ENCODE measurements at places on chromosomes 12 and 14.

DNA sequence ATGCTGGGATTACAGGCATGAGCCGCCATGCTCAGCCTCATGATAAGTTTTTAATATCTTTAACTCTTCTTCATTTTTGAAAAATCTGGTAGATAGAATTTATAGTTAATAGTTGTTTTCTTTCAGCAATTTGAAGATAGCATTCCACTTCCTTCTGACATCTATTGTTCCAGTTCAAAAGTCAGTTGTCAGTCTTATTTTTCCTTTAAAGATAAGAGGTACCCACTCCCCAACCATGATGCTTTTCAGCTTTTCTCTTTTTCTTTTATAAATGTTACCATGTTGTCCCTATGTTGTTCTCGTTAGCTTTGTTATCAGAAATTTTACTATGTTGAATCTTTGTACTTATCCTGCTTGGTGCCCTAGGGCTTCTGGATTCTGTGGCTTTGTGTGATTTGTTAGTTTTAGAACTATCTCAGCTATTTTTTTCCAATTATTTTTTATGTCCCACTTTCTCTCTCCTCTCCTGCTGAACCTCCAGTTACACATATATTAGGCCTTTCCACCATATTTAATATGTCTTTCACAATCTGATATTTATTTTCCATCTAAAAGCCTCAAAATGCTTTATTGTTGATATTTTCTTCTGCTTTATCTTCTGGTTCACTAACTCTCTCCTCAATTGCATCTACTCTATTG, 181.6 kb upstream of the FOXN3 start:
- DNase-seq = no peak

DNA sequence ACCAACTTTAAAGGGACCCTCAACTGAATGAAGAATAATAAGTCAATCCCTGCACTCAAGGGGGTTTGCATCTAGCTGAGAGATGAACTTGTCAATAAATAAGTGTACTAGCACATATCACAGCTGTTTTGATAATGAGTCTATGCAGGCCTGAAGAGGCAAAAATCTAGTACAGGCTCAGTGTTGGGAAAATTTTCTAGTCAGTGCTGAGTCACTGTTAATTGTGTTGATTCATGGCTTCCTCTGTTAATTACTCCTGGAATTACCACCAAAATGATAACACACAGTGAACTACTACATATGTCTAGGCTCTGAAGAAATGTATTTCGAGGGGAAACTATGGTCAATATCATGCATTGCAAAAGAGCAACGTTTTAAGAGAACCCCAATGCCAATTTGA, 18.9 kb downstream of the SNRPF start:
- no peak for DNase-seq

- no peak for DNase-seq
These were observed 18.5 kb downstream of the FAM234B start for GRCh38 chr12:13062669-13063068.

DNA sequence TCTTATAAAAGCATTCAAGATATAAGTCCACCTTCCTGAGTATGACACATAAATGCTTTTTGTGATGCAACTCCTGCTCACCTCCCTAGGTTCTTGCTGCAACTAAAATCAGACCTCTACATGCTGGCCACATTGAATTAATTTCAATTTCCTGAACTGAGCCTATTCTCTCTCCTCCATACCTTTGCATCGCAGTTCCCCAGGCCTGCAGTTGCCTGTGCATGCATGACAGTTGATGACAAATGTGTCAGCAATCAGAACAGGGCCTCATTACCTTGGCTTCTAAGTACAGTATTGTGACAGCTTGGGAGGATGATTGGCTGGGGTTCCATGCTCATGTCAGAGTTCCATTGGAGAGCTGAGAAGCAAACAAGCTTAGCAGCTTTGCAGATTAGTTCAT, 3.9 kb upstream of the TM7SF3 start:
- no peak for DNase-seq

DNA sequence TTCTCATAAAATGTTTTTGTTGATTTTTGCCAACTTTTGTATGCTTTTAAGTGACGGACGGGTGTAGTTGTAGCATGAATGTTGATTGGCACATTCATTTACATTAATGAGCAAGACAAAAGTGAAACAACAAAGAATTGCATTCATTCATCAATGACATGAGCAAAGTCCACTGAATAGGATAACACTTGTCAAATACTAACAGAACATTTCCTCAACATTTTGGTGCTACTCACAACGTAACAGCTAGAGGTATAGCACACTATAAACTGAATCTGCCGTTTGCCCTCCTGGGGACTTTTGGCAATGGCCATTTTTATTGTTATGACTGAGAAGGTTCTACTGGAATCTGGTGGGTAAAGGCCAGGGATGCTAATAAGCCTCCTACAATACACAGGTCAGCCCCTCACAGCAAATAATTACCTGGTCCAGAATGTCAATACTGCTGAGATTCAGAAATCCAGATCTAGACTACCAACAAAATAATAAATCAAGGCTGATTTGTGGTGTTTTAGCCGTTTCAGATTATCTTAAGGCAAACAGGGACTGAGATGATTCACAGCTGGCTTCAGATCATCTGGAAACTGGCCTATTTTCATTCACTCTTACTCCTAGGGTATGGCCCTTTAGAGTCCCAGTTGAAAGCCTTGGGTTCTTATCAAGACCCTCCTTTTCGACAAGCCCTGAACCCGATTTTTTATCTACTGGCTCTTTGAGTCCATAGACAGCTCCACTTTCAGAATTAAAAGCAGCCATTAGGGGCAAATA, 22.5 kb upstream of the CDKN3 start:
- DNase-seq = no peak

- no peak for DNase-seq
These were observed 16.6 kb upstream of the KLRF1 start for GRCh38 chr12:9810671-9811070.

GRCh38 chr12:21907948-21908837, 33.0 kb downstream of the ABCC9 start:
- no peak for DNase-seq

DNA sequence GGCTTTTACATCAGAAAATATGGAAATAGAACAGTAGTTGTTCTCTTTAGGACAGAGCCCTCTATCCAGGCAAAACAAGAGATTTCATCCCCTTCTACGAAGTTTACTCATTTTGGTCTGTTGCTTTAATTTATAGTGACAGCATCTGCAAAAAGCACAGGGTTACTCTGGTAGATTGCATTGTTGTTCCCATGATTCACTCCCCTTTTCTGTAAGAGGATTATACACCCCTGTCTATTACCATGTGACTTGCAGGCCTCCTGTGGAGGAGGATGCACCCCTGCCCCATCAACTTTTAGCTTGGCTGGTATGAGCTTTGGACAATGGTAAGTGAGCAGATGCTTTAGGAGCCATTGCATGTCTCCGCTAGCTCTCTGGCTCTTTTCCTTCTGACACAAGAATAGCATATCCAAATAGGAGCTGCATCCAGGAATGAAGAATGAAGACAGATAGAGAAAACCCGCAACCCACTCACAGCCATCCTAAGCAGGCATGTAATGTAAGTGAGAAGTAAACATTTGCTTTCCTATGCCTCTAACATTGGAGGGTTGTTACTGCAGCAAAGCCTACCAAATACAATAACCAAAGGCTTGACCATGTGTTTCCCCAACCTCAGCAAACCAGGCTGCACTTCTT, 304.2 kb downstream of the AKAP6 start:
- DNase-seq = no peak

GRCh38 chr14:50954811-50955372, 10.6 kb upstream of the PYGL start:
- DNase-seq = no peak

GRCh38 chr12:131833288-131833895, 5.2 kb downstream of the MMP17 start:
- DNase-seq = no peak

GRCh38 chr14:102226356-102227125, 78.4 kb downstream of the MOK start:
- no peak for DNase-seq

GRCh38 chr12:98418357-98419075, 96.9 kb upstream of the TMPO start:
- no peak for DNase-seq

DNA sequence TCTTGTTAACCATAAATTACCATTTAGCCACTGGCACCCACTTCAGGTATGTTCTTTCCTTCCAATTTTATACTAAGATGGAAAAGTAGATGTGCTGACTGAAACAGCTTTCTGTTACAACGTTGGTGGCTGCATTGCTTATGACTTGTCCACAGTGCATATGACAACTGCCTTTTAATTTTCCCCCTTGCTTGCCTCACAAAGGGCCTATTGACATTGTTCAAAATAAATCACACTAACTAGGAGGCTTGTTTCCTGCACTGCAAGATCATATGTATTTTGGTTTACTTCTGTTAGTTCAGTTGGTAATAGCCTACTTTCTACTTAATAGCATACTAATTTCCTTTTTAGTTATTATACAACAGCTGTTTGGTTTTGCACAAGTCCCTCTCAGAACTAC, 55.4 kb downstream of the SCAF11 start:
- DNase-seq = no peak

DNA sequence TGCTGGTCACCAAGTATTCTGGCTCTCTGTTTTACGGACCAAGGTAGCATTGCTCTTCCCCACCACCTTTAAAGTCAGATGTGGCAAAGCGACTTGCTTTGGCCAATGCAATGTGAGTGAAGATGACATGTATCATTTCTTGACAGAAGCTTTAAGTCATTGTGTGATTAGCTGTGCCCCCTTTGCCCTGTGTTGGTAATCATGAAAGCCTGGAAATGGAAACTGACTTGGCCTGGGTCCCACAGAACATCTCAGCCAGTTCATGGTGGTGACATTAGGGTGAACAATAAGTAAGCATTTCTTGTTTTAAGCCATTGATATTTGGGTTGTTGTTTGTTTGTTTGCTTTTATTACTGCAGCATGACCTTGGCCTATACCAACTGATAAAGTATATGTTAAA, 15.9 kb upstream of the YLPM1 start:
- DNase-seq = no peak

DNA sequence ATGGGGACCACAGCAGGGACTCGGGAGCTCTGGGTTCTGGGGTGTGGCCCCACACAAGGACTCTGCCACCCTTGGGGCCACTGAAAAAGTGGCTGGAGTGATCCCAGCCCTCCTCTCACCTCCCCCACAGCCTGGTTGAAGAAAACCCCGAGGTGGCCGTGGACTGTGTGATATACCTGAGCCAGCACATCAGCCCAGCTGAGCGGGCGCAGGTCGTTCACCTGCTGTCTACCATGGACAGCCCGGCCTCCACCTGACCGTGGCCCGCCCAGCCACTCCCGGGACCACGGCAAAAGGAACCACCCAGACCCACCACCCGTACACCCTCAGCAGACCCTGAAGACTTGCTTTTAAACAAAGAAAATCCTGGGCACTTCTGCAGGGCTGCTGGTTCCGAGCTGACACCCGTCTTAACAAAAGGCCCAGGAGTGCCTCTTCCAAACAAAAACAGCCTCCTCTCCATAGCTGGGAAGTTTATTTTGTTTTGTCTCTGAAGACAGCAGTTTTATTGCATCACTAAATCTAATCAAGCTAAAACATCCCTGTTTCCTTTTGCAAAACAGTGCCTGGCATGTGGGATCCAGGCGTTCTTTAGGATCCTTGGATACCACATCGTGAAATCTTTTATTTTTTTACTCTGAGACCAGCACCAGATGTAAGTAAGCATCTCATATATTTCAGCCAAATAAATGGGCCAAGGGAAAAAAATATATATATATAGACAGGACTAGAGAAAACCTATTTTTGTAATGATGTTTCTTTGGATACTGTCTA, 42.8 kb downstream of the FOXN4 start:
- no peak for DNase-seq

GRCh38 chr12:87529413-87529812, 499.8 kb downstream of the C12orf50 start:
- no peak for DNase-seq
